ENCODE measurements at places on chromosomes 4 and X. TPM values are rescaled to one million over a fixed set of nuclear protein-coding genes. Genes with fewer than 3 reads are reported as not detected.

NMU gene
- 0.66 TPM for total RNA-seq

UFSP2 gene
- 22.0 TPM for total RNA-seq

CT45A3 gene
- not detected for total RNA-seq

TDO2 gene
- total RNA-seq = 0.27 TPM

STATH gene
- total RNA-seq = not detected

AR gene
- total RNA-seq = 0.67 TPM

TNIP3 gene
- total RNA-seq = 1.2 TPM

CSAG2 gene
- not detected for total RNA-seq

REELD1 gene
- 0.22 TPM for total RNA-seq

MED12 gene
- 39.7 TPM for total RNA-seq

HSD17B13 gene
- 0.77 TPM for total RNA-seq

ENPP6 gene
- 0.27 TPM for total RNA-seq

IL13RA1 gene
- 119 TPM for total RNA-seq

RBM3 gene
- total RNA-seq = 175 TPM

FGF2 gene
- total RNA-seq = 0.94 TPM

TRIM2 gene
- 120 TPM for total RNA-seq

IDH3G gene
- 92.6 TPM for total RNA-seq
